Activated CD4-positive, alpha-beta T cell treated with anti-CD3 and anti-CD28 coated beads for 24 hours (primary cell): ENCODE measurements at places on chromosomes 3 and 15.

- DNase-seq: no peak
Measured at GRCh38 chr15:60442763-60443162, 36.2 kb downstream of the ICE2 start.

- DNase-seq: no peak
Measured at GRCh38 chr3:183122257-183122932, 23.1 kb upstream of the MCCC1 start.

DNA sequence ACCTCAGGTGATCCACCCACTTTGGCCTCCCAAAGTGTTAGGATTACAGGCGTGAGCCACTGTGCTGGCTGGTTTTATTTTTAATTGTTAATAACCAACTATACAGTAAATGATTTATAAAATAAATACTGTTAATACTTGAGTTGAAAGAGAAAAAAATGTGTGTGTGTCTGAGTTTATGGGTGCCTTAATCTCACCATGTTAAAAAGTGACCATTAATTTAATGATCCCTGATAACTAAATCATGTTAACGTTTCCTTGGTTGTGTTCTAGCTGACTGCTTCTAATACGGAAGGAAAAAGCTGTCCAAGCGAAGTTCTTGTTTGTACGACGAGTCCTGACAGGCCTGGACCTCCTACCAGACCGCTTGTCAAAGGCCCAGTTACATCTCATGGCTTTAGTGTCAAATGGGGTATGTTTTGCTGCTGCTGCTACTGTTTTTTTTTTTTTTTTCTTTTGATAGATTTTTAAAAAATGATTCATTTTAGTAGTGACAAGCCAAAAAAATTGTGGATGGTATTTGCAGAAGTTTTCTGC is 113.5 kb downstream of the GHSR start:
- DNase-seq: no peak

- no peak for DNase-seq
Measured at GRCh38 chr3:58824285-58824684, 157.7 kb upstream of the FAM3D start.

DNA sequence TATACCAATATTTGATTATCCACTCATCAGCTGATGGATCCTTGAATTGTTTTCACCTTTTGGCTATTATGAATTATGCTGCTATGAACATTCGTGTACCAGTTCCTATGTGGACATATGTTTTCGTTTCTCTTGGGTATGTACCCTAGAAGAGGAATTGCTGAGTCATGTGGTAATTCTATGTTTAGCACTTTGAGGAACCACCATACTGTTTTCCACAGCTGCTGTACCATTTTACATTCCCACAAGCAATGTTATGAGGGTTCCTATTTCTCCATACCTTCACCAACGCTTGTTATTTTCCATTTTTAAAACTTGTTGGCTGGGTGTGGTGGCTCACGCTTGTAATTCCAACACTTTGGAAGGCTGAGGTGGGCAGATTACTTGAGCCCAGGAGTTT is 62.9 kb downstream of the RPLP1 start:
- no peak for DNase-seq

- no peak for DNase-seq
Measured at GRCh38 chr15:38520035-38520434, 44.6 kb downstream of the RASGRP1 start.
